ENCODE measurements at places on chromosomes 12 and 14.

DNA sequence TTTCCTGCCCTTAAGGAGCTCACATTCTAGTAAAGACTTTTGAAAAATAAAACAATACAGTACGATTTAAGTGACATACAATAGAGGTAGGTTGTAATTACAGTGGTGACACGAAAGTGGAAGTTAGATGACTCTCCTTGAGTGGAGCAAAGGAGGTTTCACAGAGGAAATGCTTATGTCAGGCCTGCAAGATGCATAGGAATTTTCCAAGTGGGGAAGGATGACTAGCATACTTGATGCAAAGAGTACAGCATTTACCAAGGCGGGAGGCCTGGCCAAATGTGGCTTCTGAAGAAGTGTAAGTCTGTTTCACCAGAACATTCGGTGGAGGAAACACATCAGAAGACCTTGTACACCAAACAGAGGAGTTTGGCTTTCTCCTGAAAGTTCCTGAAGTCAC lies 55.2 kb downstream of the ERO1A start:
- no peak for DNase-seq

DNA sequence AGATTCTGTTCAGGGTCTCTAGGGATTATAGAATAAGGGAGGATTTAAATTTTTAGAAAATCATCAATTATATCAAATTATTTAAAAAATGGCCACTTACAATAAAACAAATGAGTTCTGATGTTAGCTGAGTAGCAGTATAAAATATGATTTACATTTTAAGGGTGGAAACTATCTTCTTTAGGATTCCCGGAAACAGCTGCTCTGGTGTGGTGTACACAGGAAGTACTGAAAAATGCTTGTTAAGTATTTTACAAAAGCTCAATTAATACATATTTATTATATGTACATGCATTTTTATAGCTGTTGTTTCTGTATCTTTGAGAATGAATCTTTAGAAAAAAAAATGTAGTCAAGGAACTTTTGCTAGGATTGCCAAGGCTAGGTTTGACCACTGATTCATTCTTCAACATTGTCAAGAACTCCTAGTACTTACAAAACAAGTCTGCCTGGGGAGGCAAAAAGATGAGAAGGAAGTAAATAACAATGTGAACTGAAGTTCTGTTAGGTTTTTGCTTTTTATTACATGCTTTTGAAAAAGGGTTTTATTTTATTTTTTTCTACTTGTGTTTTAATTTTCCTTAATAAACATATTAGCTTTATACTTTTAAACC lies 48.0 kb downstream of the ARF6 start:
- no peak for DNase-seq

GRCh38 chr12:13342971-13343370 lies 146.4 kb downstream of the EMP1 start:
- DNase-seq: no peak

DNA sequence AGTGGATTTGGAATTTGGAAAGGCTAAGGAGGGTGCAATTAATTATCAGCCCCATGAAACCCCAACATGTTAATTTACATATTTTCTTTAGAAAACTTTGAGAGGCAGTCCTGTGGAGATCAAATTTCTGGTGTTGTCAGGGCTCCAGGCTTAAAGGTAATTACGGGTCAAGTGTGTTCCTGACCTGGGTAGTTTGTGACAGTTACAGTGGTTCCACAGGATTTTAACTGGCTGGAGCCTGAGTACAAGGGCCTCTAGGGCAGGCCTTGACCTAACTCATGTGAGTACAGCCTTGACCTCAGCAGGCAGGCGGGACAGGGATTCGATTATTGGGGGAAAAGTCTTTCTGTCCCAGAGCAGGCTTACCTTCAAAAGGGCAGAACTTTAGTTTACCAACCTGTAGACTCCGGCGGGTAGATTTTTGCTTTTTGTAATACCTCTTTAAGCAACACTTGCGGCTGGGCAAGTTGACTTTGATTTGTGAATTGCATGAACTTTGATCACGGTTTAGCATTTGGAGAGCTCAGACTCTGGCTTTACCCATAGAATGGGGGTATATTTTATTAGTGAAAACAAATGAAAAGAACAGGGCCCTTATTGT lies 8.4 kb upstream of the PPTC7 start:
- DNase-seq: no peak

GRCh38 chr12:29086325-29087271 lies 62.5 kb upstream of the FAR2 start:
- DNase-seq: no peak

All from NCI-H345 (cell line).